ENCODE measurements at places on chromosomes 3 and 15.

DNA sequence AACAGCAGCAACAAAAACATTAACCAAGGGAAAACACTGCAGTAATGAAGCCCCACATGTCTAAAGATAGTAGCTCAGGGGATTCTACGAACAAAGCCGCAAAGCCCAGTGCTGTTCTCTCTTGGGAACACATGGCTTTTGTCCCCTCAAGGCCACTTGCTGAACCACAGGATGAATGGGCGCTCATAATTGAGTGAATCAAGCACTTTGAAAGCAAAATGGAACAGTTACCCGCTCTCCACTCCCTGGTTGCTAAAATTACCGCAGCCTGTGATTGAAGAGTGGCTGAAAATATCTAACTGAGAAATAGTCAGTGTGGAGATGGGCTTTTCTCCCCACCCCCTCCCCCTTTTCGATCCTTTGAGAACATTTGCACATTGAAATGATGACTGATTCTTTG is 39.6 kb downstream of the RASGRF1 start:
- no peak for DNase-seq

DNA sequence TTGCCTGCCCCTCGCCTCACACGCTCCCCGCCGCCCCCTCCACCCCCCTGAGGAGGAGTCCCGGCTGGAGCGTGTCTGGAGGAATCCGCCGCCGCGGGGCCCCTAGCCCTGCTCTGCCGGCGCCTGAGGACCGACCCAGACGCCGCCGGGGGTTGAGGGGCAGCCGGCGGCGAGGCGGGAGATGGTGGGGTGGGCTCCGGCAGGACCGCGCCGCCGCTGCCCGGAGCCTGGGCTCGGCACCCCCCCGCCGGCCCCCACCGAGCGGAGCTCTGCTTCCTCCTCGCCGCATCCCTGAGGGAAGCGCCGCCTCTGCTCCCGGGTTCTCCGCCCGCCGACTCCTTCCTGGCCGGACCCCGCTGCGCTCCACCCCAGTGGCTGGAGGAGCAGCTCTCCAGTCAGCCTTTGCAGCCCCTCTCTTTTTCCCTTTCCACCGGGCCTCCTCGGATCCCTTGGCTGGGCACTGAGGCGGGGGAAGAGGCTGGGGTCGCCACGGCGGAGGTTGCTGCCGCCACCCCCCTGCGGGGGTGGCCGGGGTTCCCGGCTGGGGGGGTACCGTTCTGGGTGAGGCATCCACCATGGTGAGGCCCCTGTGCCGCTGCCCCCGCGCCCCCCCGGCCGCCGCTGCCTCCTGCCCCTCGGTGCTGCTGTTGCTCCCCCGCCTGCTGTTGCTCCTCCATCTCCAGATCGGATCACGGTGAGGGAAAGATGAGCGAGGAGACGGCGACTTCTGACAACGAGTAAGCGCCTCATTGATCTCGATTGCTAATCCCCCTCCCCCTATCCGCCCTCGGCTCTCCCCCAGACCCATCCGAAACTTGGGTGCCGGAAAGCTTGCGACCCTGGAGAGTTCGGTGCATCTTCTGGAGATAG is at the start of gene SPRED1:
TSS of gene SPRED1 (plus strand) at position 356 of the 870 bp plus-strand sequence. CDS start at position 706, 350 bp downstream.
- DNase-seq = no peak

- no peak for DNase-seq
These were observed 130.8 kb downstream of the MINAR1 start for GRCh38 chr15:79562899-79563298.

- no peak for DNase-seq
These were observed 65.2 kb upstream of the TRA2B start for GRCh38 chr3:186002884-186003472.

- no peak for DNase-seq
These were observed 504.6 kb upstream of the NECTIN3 start for GRCh38 chr3:110567029-110567428.

DNA sequence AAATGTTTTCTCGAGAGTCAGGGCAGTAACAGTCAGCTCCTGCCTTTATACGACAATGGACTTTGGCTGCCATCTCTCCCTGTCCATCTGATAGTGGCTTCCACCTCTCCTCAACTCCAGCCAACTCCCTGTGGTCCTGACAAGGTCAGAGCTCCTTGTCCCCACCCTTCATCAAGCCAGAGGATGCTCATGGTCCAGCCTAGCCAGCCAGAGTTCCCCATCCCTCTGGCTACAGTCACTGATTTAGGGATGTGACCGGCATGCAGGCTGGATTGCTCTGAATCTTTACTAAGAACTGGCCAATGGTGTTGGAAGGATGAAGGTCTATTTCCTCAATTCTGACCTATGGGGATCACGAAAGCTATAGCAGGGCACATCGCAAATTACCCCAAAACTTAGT is 156.1 kb downstream of the OR4M2 start:
- no peak for DNase-seq

DNA sequence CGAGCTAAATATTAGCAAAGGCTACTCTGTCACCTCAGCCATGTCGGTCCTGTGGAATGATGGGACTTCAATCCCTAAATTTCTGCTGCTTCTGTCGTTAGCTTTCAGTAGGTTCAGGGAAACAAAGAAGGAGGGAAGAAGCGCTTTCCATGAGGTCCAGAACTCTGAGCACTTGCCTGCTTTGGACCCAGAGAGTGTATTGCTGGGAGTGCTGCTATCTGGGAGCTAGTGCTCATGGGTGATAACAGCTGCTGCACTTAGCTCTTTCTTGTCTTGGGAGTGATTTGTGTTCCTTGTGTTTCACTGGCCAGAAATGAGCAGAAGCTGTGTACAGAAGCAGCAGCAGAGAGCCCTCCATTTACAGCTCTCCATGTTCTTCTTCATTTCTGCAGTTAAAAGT is 369.8 kb downstream of the DIPK2A start:
- no peak for DNase-seq

DNA sequence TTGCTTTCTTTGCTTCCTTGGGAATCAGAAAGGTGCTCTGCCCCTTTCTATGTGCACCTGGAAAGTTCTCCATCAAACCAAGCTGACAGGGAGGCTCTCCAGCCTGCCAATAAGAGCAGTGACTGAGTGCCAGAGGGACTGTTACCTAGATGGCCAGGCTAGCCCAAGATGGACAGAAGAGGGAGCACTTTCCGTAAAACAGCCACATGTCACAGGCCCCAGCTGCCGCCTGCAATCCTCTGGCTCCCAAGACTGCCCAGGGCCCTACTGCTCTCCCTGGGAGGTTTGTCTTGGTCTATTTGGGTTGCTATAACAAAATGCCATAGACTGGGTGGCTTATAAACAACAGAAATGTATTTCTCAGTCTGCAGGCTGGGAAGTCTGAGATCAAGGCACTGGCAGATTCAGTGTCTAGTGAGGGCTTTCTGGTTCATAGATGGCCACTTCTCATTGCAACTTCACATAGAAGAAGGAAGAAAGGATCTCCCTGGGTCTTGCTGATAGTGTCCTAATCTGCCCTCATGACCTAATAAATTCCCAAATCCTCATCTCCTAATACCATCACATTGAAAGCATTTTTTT is 72.3 kb downstream of the TAMM41 start:
- no peak for DNase-seq

- no peak for DNase-seq
These were observed 176.1 kb upstream of the RGMA start for GRCh38 chr15:93265111-93265556.

GRCh38 chr3:46070595-46071093 is 43.4 kb upstream of the XCR1 start:
- DNase-seq = no peak

DNA sequence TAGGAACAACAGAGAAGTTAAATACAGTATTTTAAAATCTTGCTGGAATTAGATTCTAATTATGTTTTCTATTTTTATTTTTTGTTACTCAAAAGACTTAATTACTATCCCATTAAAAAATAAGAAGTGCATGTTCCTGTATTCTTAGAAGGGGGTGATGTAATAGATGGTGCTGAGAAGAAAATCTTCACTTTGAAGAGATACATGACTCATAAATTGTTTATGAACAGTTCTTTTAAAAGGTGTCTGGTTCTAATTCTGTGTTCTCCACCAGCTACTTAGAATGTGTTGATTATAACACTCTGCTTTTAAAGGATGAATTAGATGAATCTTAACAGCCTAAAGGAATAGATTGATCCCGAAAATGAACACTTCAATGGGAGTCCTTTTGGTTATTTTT is 8.2 kb downstream of the RCN2 start:
- DNase-seq = no peak

DNA sequence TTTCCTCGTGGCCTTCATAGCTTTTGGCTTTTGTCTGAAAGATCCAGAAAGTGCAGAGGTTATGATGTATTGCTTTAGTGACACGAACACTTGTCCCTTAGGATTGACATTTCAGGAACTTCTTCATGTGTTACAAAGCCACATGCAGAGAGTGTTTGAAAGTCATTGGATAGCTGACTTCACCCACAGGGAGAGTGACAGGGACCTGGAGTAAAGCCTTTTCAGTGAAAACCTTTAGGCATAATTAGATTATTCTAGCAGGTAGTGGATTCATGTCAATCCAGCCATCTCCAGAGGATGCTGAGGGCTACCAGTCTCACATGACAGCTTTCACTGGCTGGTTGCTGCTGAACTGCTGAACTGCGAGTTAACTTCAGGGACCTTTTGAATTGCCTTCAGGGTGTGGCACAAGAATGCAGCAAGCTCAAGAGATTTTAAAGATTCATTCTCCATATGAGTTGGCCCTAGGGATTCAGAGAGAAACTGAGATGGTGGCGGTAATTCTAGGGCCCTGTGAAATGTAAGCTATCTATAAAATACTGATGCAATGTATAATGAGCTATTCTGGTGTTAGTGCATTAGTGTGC is 267.0 kb upstream of the GOLIM4 start:
- no peak for DNase-seq

DNA sequence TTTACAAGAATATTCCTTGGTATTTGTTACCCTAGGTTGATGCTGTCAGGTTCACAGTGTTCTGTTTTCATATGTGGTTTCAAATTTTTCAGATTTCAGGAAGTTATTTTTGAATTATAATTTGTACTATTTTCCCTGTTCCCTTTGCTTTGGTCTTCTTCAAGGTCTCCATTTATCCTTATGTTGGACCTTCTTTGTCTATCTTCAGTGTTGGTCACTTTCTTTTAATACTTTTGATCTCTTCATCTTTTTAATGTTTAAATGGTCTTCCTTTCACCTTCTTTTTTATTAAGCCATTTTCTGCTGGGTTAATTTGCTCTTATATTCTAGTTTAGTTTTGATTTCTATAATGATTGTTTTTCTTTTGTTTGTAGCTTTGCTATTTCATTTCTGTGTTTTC is 61.3 kb downstream of the KLHL25 start:
- DNase-seq = no peak

- DNase-seq = no peak
These were observed 56.1 kb downstream of the ST6GAL1 start for GRCh38 chr3:186986406-186986805.

DNA sequence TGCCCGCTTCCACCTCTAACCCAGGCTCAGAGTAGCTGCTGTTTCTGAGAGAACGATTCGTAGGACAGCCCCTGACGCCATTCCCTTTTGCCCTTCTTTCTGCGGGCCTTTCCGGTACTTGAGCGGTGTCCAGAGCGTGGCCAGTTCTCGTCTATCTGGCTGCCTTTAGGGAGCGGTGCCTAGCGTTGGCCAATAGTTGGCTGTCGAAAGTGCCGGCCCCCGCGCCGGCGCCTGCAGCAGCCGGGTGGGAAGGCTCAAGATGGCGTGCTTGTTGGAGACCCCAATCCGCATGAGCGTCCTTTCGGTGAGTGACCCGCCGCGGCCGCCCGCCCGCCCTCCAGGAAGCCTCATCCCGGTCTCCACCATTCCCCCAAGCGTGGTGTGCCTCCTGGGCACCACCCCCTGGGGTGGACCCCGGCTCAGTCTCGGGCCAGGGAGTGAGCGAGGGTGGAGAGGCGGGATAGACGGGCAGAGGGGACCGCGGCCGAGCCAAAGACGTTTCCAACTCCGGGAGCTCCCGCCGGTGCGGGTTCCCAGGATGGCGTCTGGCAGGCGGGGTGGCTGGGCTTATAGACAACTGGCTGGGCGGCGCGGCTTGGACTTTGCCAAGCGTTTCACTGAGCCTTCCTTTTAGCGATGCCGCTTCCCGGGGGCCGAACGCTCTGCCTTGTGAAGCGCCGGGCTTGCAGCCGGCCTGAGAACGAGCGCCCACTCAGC is at the start of gene ARMC8:
TSS of gene ARMC8 (plus strand) at position 6 of the 717 bp plus-strand sequence. CDS start at position 260, 254 bp downstream.
- DNase-seq = peak; percentile 11

DNA sequence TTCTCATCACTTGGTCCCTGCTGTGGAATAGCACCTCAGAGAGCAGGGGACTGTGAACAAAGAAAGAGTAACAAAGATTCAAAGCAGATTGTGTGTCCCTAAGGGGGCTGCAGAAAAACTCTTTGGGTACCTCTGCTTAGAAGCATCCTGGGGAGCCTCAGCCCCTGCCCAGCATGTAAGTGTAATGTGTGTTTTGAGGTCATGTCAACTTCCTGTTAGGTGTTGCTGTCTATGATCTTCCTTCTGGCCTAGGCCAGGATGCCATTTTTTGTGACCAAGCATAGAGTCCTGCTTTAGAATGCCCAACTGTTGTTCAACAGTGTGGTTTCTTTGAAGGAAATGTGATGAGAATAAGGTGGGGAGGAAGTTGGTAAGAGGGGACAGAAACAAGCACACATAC is 77.1 kb upstream of the BCL6 start:
- no peak for DNase-seq

DNA sequence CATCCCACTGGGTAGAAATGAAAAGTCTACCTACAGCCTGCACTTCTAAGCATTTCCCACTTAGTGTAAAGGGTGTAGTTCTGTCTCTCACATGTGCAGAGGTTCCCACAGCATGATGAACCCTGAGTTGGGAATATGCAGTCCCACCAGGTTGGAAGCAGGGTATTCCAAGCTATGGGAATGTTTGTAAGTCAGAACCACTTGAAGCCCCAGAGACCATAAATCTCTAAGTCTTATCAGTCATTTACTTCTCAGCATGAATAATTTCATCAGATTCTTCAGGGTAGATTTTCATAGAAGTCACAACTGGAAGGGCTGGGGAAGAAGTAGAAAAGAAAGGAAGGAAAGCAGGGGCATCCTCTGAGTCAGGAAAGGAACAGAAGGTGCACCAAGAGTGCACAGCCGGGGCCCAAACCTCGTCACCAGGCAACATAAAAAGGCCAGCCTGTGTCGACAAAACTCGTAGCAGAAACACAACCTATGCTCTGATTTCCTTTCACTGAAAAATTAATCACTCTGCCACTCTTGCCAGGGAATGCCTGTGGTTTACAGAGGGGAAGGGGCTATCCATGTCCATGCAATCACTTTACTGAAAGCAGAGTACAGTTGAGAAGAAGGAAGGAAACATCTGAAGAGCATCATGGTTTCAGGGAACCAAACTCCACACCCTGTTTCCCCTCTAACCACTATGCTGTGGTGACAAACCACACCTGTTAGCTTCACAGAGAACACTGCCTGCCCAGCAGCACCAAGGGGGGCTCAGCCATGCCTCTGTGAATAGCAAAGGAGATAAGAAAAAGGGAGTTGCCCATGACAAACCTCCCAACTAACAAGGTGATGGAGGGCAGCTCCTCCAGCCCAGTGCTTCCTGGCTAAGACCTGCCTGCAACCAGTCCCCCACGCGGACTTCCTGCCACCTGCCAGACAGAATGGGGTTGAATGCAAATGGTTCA is 40.5 kb downstream of the SH3BP5 start:
- DNase-seq = no peak

- no peak for DNase-seq
These were observed 36.9 kb upstream of the PCSK6 start for GRCh38 chr15:101526442-101526841.
